ENCODE measurements at places on chromosomes 5 and 9.

DNA sequence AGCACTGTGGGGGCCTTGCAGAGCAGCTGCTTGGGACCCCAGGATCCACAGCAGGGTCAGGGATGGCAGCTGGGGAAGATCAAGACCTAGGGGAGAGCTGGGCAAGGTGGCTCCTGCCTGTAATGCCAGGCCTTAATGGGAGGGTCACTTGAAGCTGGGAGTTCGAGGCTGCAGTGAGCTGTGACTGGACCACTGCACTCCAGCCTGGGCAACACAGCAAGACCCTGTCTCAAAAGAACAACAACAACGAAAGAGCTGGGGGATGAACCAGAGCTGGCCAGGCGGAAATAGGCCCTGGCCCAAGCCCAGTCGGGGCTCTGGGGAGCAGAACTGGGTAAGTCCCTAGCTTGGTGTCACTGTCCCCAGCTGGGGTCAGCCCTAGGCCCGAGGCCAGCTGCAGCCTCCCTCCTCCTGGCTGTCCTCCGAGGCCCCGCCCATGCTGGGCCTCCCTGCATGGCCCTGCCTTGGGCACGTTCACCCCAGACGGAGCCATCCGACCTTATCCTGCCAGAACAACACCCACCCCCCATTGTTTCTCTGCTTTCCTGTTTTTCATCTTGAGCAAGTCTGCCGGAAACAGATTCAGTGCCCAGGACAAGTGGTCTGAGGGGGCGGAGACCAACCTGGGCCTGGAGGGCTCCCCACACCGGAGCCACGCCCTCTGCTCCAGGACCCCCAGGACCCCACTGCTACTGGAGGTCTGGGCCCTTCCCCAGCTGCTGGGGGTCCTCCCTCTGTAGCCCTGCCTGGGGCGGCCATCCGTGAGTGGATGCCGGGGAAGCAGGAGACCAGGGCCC, 1.9 kb downstream of the DIPK1B start:
- no peak for DNase-seq

- peak; percentile 10 for DNase-seq
Measured at GRCh38 chr5:137501846-137502406, 2.8 kb upstream of the SPOCK1 start.

DNA sequence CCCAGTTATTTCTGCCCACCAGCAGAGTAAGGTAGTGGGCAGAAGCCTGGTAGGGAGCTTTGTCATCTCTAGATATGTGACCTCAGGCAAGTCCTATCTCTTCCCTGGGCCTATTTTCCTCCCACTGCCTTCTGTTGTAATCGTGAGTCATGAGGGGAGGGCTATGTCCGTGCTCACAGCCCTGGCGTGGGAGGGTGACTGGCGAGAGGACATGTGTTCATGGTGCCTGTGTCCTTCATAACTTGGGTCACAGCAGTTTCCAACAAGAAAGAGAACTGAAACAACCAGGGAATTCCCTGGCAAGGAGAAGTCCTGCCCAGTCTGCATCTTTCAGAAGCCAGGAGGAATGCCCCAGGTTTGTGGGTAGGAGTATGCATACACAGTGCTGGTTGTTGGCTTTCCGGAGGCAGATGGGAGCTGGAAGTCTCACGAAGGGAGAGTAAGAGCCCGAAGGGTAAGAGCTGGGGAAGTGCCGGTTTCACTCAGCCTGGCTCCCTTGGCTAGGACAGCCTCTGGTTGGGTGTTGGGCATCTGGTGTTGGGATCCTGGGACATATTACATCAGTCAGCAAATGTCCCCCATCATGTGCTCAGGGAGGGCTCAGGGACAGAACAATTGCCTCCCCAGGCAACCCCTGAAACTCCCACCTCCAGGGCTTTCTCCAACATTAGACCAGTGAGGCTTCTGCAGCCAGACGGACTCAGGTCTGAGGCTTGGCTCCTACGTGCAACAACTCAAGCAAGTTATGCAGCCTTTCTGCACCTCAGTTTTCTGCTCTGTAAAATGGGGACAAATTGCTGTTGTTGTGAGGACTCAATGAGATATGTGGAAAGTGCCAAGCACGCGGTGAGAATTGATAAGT, 4.3 kb upstream of the TIFAB start:
- peak; percentile 54 for DNase-seq

DNA sequence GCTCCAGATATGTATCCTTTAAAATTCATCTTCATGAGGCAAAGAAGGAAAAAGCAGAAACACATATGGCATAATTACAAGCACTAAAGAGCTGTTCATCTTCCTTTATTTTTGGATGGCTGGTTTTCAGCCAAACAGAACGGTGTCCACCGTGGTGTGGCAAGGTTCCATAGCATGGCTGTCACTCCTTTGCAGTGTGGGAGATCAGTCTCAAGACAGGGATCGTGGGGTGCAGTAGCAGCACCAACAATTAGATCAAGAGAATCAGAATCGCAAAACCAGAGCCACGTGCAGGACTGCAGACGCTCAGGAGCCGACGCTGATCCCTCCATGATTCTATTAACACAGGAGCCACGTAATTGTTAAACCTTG, 79.5 kb downstream of the SEMA4D start:
- DNase-seq, result no peak

DNA sequence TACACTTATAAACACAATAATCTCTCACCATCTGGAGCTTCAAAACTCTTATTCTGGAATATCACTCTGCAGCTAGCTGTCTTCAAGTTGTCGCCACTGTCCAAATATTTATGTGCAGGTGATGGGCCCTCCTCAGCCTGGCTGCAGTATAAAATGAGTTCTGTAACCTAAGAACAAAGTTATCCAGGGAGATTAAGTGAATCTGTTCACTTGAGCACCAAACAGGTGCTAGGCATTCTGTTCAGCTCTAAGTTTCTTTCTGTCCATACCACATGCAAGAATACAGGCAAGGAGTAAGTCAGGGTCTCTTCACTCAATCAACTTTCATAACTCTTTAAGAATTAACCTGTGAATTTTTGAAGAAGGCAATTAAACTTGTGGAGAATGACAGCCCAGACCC, 344.1 kb downstream of the PLK2 start:
- DNase-seq, result no peak
